Hematopoietic multipotent progenitor cell treated with erythropoietin and hydrocortisone succinate and interleukin-3 and kit ligand, for 15 days (in vitro differentiated cells): ENCODE measurements at places on chromosomes 7 and 10.

DNA sequence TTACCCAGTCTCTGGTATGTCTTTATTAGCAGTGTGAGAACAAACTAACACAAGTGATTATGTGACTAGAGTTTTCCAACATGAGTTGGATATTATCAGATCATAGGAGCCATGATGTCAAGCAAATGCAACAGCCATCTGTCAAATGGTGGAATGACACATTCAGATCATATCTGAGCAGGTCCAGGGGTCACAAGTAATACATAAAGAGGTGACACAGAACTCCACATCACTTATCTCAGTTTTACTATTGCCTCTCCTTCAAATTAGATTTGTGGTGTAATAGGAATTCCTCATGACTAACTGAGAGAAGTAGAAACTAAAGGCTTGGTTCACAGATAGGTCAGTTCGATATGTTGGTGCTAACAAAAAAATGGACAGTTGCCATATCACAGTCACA, 12.2 kb upstream of the SAMD9L start:
- no peak for DNase-seq

DNA sequence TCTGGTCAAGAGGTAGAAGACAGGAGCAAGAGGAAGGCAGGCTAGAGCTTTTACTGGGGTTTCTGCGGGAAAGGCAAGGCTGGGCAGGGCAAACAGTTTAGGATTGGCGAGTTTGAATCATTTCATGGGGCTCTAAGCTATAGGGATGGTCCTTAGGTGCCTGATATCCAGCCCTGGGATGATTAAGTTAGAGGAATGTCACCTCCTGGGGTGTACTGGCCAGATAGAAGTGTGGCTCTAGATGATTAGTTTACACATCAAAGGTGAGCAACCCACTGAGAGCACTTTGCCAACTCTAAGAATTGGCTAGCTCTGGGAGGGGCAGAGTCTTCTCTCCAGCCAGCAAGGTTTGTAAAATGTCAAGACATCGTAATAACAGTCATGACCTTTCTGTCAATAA, 52.4 kb downstream of the ZNF365 start:
- DNase-seq: no peak

- no peak for DNase-seq
These were observed 37.4 kb downstream of the SMNDC1 start for GRCh38 chr10:110267276-110267675.

GRCh38 chr10:43340619-43341018, 30.8 kb upstream of the FXYD4 start:
- no peak for DNase-seq

GRCh38 chr7:155917836-155918430, 105.7 kb upstream of the SHH start:
- no peak for DNase-seq

DNA sequence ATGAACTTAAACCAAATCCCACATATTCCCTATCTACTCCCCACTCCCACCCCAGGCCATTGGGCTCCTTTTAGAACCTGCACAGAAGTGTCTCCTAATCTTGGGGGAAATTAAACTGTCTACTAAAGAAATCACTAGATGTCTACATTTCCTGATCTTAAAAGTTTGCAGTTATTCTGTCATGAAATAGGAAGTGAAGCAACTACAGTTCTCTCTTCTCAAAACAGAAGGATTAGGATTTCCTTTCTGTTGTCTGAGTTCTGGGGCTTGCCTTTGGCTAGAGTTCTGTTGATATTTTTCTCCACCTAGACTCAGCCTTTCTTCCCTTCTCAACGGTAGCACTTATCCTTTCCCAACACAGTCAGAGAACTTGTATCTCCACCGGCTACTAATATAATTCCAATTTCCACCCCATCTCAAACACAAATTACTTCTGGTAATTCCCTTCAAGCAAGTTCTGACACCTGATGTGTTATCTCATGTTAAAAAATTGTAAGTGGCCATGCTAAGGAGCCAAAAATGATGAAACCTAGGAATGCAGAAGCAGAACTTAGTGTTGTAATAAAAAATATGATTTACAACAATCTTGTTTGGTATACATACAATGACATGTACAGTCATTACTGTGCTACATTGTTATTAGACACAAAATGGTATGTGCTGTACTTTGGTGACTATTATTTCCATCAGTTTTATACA, 12.1 kb downstream of the OR9A4 start:
- no peak for DNase-seq
